ENCODE measurements at places on chromosomes 3 and 15.

DNA sequence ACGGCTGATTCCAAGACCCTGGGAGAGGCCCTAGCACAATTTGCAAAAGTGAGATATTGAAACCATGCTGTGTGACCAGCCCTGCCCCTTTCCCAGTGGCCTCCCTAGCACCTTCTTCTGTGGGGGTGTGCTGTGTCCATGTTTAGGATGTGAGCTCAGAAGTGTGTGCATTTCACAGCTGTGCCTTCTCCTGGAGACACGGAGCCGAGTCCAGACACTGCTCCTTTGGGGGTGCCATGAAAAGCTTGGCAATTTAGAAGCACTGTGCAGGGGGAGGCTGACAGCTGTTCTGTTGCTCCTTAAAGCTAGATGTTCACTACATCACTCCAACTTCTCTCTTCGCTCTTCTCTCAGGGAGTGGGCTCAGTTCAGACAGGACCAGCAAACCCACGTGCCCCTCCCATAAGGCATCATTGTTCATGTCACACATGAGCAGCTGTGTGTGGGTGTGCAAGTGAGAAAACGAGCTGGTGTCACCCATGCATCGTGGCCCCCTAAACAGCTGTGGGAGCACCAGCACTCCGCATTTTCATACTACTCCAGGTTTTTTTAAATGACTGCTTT is 492.6 kb downstream of the GABRG3 start:
- no peak for DNase-seq

GRCh38 chr3:184932777-184933176 is 120.8 kb downstream of the VPS8 start:
- DNase-seq = no peak

DNA sequence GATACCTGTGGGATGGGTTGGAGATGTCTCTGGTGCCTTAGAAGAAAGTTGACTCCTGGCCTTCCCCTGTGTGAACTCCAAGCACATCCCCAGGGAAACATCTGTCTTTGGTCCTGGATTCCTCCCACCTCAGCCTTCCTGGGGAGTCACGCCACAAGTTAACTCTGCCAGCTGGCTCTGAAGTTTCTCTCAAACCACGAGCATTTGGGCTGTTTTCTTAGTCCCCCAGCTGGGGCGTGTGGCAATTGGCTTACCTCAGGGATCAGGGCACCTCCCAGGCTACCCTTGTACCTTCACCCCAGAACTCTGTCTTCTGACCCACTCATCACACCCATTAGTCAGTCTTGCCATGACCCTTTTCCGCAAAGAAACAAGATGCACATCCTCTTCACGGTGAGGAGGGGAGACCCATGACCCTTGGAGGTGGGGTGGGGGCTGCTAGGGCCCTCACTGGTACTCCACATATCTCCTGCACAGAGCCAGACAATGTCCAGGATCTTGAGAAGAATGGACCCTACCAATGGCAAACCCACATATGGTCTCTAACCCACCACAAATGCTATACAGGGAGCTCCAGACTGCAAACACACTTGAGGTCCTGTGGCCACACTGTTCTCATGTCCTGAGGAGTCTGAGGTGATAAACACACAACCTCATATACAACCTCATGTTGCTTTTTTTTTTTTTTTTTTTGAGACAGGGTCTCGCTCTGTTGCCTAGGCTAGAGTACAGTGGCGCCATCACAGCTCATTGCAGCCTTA is 3.9 kb downstream of the NEIL1 start:
- DNase-seq = no peak

GRCh38 chr3:11632564-11632963 is 11.2 kb downstream of the VGLL4 start:
- DNase-seq = no peak

- DNase-seq = no peak
Observed at GRCh38 chr15:31357148-31357547, 30.5 kb downstream of the KLF13 start.

- DNase-seq = no peak
Observed at GRCh38 chr3:60870396-60870795, 380.9 kb downstream of the FHIT start.

- no peak for DNase-seq
Observed at GRCh38 chr15:66711862-66712261, 9.8 kb downstream of the SMAD6 start.

DNA sequence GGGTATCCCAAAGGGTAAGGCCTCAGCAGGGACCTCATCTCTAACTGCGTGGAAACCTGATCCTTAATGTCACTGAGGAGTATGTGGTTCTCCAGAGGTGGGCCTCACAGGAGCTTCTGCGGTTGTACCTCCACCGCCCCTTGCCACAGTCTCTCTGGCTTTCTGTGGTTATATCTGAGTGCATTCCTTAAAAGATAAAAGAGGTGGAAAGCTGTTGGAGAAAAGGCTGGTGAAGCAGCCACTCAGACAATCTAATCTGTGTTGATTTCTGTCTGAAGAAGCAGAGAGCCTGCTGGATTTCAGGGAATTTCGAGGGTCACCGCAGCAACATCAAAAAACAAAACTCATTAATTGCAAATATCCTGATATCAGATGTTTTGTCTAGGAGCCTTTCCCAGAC is 51.4 kb downstream of the SEMA6D start:
- no peak for DNase-seq

DNA sequence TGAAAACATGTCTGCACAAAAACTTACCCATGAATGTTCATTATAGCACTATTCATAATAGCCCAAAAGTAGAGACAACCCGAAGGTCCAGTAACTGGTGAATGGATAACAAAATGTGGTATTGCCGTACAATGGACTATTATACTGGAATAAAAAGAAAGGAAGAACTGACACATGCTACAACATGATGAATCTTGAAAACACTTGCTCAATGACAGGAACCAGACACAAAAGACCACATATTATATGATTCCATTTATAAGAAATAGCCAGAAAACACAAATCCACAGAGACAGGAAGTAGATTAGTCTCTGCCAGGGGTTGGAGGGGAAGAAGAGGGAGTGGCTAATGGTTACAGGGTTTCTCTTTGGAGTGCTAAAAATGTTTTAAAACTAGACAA is 18.3 kb downstream of the SHC4 start:
- DNase-seq = no peak

- no peak for DNase-seq
Observed at GRCh38 chr3:160012108-160012507, 23.5 kb downstream of the IL12A start.

DNA sequence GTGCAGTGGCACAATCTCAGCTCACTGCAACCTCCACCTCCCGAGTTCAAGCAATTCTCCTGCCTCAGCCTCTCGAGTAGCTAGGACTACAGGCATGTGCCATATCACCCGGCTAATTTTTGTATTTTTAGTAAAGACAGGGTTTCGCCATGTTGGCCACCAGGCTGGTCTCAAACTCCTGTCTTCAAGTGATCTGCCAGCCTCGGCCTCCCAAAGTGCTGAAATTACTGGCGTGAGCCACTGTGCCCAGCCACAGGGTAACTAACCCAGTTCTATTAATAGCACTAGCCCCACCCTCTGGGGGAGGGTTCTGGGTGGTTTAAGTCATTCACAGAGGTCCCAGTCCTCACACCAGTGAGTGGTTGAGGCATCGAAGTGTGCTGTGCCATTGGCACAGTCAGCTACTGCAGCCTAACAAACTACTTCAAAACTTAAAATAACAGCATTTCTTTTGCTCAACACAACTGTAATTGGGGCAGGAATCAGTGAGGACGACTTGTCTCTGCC is 44.0 kb downstream of the RHCG start:
- no peak for DNase-seq

- DNase-seq = no peak
Observed at GRCh38 chr3:195188426-195188927, 82.5 kb downstream of the XXYLT1 start.

- no peak for DNase-seq
Observed at GRCh38 chr15:23561914-23562313, 3.6 kb upstream of the MKRN3 start.

- DNase-seq = no peak
Observed at GRCh38 chr3:113743006-113743630, 2.9 kb downstream of the NAA50 start.

GRCh38 chr15:92661069-92661468 is 5.5 kb upstream of the FAM174B start:
- no peak for DNase-seq

- DNase-seq = no peak
Observed at GRCh38 chr3:113232342-113232741, 21.0 kb downstream of the BOC start.

DNA sequence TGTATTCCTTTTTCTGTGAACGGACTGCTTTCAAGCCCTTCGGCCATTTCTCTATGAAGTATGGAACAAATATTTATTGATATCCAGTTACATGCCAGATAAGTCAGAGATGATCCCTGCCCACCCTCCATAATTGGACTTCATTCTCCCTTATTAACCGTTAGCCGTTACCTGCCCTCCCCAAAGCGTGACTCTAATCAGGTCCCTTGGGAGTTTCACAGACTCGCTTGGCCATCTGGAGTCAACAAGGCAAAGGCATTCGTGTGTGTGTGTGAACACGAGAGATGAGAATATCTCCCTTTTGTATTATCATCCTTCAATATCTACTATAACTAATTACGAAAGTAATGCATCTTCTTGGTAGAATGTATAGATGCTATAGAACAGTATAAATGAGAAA is 314.5 kb downstream of the TLE3 start:
- no peak for DNase-seq

- no peak for DNase-seq
Observed at GRCh38 chr3:60182697-60183096, 1068.6 kb downstream of the FHIT start.

DNA sequence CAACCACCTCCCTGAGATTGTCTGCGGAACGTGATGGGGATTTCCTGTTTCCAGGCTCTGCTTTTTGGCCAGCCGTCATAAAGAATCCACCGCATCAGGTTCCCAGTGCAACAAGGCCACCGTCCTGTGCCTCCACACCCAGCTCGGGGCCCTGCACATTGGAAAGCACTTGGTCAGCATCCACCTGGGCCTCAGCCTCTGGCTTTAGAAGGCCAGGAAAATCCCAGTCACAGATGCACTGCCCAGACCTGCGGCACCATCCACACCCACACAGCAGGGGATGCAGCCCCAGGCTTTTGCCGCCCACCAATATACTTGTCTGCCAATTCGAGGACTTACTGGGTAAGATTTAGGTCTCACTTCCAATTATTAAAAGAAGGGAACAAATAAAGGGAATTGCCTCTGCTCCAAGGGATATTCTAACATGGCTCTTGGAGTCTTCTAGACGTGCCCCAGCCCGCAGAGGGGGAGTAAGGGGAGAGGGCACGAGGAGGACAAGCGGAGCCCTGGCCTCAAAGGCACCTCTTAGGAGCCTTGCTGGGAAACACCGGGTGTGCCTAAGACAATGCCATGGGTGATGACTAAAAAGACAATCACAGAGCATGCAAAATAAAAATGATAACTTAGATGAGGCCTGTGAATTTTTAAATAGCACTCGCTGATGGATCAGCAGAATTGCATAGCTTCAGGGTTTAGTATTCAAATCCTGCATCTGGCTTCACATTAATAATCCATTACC is 169.2 kb downstream of the FOXP1 start:
- no peak for DNase-seq

DNA sequence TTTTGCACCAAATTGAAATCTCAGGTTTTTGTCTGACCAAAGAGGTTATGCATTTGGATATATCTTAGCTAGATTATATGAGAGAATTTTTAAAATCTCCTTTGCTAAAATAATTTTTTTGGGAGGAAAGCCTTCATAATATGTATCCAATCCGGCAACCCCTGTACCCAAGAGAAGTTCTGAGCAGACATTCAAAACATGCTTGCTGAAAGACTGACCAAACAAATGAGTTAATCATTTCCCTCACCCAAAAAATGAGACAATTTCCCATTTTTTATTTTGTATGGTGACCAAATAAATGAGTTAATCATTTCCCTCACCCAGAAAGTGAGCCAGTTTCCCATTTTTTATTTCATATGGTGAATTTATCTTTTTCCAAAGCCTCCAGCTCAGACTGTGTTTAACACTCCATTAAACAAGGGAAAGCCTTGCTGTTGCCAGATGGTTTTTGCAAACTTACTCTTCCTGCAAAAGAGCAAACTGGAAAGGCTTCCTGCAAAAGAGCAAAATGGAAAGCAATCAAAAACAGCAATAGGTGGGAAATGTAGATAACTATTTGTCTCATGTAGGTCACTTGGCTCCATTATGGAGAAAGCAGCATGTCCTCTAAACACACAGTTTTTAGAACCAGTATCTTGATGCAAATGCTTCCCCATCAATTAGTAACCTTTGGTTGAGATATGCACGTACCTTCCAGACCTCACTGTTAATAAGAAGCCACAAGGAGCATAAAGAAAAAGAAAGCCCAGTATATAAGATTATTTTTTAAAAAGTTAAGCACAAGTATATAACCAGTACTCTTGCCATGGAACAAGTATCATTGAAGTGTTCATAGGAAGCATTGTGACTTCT is 78.4 kb upstream of the OSTN start:
- no peak for DNase-seq

DNA sequence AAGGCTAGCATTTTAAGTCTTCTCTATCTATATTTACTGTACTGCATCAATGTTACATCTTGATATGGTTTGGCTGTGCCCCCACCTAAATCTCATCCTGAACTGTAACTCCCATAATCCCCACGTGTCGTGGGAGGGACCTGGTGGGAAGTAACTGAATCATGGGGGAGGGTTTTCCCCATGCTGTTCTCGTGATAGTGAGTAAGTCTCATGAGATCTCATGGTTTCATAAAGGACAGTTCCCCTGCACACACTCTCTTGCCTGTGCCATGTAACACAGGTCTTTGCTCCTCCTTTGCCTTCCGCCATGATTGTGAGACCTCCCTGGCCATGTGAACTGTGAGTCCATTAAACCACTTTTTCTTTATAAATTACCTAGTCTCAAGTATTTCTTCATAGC is 161.5 kb downstream of the TBC1D5 start:
- DNase-seq = no peak
